ENCODE measurements at places on chromosomes 12 and 14. TPM values are rescaled to one million over a fixed set of nuclear protein-coding genes. Genes with fewer than 3 reads are reported as not detected.

The C12orf42 gene
- total RNA-seq, result not detected

- no peak for DNase-seq
These were observed 150.6 kb downstream of the BCAT1 start for GRCh38 chr12:24798335-24798734.

- no peak for DNase-seq
These were observed 2.7 kb downstream of the JDP2 start for GRCh38 chr14:75430526-75430925.

- no peak for DNase-seq
These were observed 28.0 kb downstream of the BDKRB1 start for GRCh38 chr14:96284008-96284407.

- no peak for DNase-seq
These were observed 123.3 kb downstream of the SLC38A6 start for GRCh38 chr14:61104358-61104757.

- DNase-seq, result no peak
These were observed 12.9 kb downstream of the MDGA2 start for GRCh38 chr14:47662466-47662865.

DNA sequence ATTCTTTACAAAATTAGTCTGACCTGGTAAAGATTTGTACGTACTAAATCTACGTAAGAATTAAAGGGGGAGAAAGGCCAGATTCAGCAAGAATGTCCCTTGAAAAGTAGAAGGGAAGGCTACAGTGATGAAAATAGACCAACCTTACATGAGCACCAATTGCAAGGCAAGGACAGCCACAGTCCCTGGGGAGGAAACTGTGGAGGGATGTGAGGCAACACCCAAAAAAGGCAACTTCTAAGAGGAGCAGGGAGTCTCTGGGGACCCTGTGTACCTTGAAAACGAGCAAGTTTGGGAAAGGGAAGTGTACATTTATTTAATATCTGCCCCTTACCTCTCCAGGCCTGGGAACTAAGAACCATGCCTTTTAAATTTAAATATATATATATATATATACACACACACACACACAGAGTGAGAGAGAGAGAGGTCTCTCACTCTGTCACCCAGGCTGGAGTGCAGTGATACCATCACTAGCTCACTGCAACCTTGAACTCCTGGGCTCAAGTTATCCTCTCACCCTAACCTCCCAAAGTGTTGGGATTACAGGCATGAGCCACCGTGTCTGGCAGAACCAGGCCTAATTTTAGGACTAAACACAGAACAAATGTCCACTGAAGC is 56.4 kb downstream of the TMCC3 start:
- DNase-seq, result no peak

GRCh38 chr14:24053548-24054323 is 1.9 kb downstream of the CARMIL3 start:
- no peak for DNase-seq

The SVOP gene
- not detected for total RNA-seq

The SUDS3 gene
- total RNA-seq, result 25.1 TPM

The TRMT5 gene
- 15.7 TPM for total RNA-seq

The ZBTB39 gene
- total RNA-seq, result 6.2 TPM

- DNase-seq, result no peak
These were observed 5.4 kb downstream of the TCL1B start for GRCh38 chr14:95691591-95691990.

The TMPO gene
- total RNA-seq, result 44.9 TPM

The COL2A1 gene
- total RNA-seq, result not detected

The LALBA gene
- total RNA-seq, result not detected

The FOXG1 gene
- total RNA-seq, result not detected

DNA sequence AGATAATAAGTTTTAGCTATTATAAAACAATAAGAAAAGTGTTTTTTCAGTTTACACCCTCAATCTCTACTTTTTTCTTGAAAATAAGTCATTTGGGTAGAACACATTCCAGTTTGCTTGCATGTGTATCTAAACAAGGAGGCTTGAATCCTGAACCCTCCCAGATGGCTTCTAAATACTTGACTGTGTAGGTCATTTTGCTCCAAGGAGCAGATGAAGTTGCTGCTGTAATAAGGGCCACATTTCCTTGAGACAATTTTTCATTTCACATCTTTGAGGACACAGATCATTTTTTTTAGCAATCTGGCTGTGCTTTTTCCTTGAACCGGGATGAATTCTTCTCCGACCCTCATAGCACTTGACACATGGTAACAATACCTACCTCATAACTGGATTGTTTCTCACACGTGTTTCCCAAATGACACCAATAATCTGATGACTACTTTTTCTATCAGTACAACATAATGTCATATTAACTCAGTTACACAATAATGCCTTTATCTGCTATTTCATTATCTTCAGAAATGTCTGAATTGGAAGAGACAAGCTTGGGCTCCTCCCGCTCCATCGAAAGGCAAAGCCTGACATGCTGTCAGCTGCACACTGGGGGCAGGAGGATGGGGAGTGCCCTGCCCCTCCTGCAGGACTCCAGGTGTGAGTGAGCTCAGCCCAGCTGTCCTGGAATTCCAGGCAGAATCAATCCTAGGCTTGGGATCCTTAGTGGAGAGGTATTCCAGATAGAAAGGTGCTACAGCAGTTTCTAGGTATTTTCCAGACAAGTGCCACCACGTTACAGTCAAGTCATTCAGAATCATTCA is 30.9 kb downstream of the GPHB5 start:
- no peak for DNase-seq

The CLMN gene
- 17.9 TPM for total RNA-seq

The C12orf50 gene
- total RNA-seq, result not detected

The SSPN gene
- total RNA-seq, result 0.21 TPM

The TPPP2 gene
- total RNA-seq, result not detected

- no peak for DNase-seq
These were observed 18.8 kb downstream of the GNG2 start for GRCh38 chr14:51879170-51879569.

- no peak for DNase-seq
These were observed 7.1 kb upstream of the SNRPF start for GRCh38 chr12:95851606-95852005.

DNA sequence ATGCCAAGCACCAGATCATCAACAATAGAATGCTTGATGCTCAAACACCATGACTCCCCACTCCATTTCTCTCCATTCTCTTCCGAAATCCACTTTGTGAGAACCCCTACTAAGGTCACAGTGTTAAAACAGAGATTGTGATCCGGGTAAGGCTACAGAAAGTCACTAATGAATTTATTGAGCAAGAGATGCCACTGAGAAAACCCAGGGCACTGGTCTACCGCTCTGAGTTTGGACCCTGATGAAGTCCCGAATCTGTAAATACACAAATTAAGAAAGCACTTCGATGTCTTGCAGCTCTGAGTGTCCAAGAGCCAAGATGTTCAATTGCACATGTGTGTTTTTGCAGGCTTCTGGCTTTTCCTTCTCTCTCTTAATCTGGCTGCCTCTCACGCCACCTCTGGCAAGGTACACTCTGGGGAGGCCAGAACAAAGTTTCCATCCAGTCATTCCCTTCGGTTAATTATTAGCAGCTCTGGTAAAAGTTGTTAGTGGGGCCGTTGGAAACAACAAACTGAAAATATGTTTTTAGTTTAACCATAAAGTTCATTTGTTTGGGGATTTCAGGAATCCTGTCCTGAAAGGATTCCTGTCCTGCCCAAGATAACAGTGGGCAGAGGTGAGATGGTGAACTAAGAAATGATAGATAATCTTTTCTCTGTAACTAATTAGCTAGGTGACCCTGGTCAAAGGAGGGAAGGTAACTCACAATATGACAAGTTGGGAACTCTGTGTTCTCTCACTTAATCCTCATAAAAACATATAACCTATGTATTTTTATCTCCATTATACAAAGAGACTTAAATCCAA is 75.4 kb downstream of the BTG1 start:
- DNase-seq, result no peak

DNA sequence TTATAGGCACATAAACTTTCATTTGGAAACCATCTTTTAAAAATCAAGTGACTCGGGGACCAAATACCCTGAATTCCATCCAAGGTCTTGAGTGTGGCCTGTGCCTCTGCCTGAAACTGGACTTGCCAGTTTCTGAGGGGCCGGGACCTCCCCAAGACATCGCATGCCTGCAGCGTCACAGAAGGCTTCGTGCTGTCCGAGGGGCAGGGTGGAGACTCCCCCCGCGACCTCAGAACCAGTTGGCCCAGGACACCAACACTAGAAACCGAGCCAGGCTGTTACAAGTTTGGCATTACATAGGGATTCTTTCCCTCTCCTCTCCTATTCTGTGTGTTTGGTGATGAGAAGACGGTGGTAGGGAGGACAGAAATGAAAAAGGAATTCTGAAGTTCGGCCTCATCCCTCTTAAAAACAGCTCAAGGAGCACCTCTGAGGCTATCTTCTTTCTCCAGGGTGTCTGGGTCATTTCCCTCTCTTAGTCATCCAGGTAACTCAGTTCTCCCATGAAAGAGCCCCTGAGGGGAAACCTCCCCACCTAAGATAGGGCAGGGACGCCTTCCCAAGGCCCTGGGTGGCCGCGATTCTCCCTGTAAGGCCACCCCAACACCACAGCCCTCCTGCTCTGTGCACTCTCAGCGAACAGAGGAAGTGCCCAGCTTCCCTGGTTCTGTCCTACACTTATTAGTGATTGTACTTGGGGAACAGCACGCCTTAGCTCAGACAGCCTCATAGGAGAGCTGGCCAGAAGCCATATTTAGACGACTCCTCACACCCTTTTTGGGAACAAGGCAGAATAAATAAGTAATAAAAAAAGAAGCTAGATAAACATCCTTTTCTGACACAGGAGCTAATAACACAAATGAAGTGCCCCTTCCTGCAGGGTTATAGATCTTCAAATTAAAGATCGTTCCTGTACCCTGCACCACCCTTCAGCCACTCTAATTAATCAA is 93.8 kb downstream of the BCL11B start:
- no peak for DNase-seq

The MYL2 gene
- total RNA-seq, result not detected

The KRT75 gene
- total RNA-seq, result not detected

The STYK1 gene
- 0.14 TPM for total RNA-seq

DNA sequence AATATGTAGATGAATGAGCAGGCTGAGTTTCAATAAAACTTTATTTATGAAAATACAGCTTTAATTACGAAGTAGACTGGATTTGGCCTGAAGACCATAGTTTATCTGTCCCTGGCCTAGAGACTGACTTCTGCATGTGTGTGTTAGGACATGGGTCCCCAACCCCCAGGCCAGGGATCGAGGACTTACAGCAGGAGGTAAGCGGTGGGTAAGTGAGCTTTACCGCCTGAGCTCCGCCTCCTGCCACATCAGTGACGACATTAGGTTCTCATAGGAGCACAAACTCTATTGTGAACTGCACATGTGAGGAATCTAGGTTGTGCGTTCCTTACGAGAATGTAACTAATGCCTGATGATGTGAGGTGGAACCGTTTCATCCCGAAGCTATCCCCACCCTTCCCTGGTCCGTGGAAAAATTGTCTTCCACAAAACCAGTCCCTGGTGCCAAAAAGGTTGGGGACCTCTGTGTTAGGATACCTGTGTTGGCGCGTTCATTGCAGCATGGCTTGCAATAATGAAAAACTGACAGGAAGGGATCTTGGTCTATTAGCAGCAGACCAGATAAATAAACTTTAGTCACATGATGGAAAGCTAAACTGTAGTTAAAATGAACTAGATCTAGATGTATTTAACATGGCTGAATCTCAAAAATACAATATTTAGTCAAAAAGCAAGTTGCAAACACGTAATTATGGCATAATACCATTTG is 4.1 kb downstream of the GLRX5 start:
- DNase-seq, result no peak

- peak; percentile 58 for DNase-seq
These were observed 6.6 kb upstream of the PLEK2 start for GRCh38 chr14:67418401-67419191.

- no peak for DNase-seq
These were observed 17.7 kb downstream of the NAA30 start for GRCh38 chr14:57408037-57408436.

- DNase-seq, result peak; percentile 63
These were observed 30.5 kb downstream of the PPP2R5C start for GRCh38 chr14:101791919-101792572.

The MYF5 gene
- not detected for total RNA-seq

GRCh38 chr12:88553941-88554658 is 26.2 kb downstream of the KITLG start:
- peak; percentile 94 for DNase-seq

GRCh38 chr12:113407931-113408600 is 4.4 kb upstream of the SDS start:
- DNase-seq, result peak; percentile 53

DNA sequence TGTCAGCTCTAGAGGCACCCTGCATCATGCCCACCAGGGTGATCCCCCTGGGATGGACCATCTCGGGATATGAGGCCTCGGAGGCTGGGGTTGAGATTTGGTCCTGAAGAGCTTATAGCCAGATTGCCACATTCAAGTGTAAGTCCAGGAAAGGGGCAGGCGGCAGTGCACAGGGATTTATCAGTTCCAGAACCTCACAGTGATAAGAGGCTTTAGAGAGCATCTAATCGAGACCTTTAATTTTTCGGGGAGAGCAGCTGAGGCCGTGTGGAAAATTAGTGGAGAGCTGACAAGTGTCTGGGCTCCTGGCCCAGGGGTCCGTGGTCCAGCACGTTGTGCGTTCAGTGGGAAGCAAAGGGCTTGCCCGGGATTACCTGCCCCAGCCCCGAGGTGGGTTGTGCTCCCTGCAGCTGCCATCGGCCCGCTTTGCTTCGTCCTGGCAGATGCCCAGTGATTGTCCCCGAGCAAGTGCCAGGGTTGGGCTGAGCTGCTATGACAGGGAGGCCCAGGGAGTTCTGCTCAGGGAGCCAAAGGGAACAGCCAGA is 52.1 kb downstream of the C14orf132 start:
- no peak for DNase-seq

GRCh38 chr12:57148469-57149244 is 1.2 kb upstream of the LRP1-AS start:
- peak; percentile 81 for DNase-seq

- DNase-seq, result no peak
These were observed 55.8 kb downstream of the TPCN1 start for GRCh38 chr12:113276946-113277500.

DNA sequence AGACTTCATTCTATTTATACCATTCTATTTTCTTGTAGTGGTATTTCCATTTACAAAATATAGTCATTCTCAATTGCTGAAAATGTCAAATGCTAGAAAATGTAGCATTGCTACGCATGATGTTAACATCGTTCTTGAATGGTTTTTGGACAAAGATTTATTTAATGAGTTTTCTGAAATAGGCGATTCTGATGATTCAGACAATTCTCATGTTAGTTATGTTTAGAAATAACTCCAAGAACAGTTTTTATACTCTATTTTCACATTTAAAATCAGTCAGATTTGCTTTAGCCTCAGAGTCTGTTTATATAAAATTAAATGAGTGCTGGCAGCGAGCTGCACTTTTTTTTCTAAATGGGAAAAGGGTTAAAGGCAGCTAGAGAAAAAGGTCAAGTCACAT is 414.8 kb upstream of the MGAT4C start:
- no peak for DNase-seq

The ACAD10 gene
- 31.0 TPM for total RNA-seq

DNA sequence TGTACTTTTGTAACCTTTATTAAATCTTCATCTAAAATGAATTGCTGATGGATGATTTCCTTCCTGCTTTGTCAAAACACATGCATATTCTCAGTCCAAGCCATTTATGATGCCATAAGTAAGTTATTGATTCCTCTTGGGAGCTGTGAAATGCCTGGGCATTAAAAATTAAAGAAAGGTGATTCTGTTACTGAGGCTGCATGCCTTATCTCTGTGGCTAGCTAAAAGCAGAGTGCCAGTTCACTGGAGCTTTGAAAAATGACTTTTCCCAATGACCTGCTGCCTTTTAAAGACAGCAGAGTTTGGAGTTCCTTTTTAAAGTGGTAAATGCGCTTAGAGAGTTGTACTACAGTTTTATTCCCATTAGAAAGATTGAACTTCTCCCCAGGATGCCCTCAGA is 152.1 kb downstream of the TMTC2 start:
- no peak for DNase-seq

The ATN1 gene
- total RNA-seq, result 83.7 TPM

Data from MCF 10A (cell line).